ENCODE measurements at places on chromosomes 2 and 18.

GRCh38 chr18:71443706-71444480 lies 1100.2 kb downstream of the CBLN2 start:
- DNase-seq = no peak

GRCh38 chr2:160465002-160465401 lies 28.6 kb downstream of the RBMS1 start:
- DNase-seq = no peak

GRCh38 chr2:27689424-27689823 lies 25.7 kb downstream of the SLC4A1AP start:
- no peak for DNase-seq

DNA sequence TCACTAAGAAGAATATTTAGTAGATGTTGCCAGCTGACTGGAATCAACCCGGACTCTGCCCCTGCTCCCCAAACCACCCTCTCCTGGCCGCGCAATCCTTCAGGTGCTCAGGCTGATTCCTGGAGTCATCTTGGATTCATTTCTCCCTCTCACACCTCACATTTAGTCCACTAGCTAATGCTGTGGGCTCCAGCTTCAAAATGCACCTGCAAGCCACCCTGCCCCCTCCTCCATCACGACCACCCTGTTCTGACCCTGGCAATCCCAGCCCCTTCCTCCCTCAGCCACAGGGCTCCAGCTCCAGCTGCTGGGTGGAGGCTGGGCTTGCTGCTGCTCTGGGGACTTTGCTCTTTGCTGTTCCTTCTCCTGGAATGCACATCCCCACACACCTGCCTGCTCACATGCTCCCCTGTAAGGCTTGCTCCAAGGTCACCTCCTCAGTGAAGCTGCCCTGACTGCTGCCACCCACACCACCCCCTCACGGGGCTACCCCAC lies 61.3 kb upstream of the SH3RF3 start:
- no peak for DNase-seq

- DNase-seq = no peak
These were observed 310.8 kb downstream of the GALR1 start for GRCh38 chr18:77560341-77560992.

- peak; percentile 82 for DNase-seq
These were observed at the start of gene MATN3 for GRCh38 chr2:20012282-20013125. Gene MATN3 (minus strand): TSS chr2:20012668. CDS start chr2:20012631, 37 bp downstream.

DNA sequence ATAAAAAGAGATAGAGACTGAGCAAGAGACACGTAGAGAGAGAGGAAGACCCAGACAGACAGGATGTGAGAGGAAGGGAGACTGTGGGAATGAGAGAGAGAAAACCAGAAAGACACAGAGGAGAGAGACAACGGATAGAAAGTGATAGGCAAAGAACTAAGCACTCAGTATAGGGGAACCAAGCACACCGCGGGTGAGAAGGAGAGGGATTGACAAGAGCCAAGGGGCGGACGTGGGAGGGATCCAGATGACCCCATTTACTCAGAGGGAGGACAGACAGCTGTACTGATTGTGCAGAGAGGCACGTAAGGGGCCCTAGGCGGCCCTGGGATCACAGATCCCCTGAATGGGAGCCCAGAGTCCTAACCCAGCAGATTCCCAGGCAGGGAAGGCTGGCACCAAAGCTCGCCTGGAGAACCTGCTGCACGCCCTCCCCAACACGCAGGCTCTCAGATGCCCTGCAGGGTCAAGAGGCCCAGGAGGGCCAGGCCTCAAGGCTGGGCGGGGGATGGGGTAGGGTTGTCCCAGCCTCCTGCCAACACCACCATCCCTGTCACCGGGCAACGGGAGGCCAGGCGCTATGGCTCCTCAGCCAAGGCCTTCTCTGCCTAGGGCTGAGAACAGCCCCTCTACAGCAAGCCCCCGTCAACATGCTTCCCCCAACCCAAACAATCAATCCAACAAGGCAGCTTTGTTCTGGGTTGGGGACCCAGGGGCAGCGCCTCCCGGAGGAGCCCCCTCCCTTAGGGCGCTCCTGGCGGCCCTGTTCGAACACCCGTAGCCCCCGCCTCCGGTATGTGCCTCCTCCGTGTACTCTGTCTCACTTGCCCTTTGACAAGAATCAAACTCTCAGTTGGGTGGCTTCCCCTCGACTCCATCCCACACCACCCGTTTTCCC lies 579 bp downstream of the LOXL3 start:
- DNase-seq = peak; percentile 79

- DNase-seq = peak; percentile 97
These were observed 109.3 kb upstream of the STON1 start for GRCh38 chr2:48420512-48421197.

DNA sequence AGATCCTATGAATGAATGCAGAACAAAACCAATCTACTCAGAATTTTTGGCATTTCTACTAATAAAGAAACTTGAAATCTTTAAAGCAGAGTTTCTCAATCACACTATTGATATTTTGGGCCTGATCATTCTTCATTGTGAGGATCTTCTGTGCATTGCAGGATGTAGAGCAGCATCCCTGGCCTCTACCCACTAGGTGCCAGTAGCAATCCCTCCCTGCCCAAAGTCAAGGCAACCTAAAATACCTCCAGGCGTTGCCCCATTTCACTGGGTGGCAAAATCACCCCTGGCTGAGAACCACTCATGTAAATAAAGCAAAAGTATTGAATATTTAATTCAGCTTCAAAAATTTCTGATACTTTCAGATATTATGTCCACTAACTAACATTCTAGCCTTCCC lies 213.0 kb downstream of the SP3 start:
- no peak for DNase-seq

All from posterior vena cava (tissue), 2 donors.